ENCODE measurements at places on chromosomes 16 and 17.

DNA sequence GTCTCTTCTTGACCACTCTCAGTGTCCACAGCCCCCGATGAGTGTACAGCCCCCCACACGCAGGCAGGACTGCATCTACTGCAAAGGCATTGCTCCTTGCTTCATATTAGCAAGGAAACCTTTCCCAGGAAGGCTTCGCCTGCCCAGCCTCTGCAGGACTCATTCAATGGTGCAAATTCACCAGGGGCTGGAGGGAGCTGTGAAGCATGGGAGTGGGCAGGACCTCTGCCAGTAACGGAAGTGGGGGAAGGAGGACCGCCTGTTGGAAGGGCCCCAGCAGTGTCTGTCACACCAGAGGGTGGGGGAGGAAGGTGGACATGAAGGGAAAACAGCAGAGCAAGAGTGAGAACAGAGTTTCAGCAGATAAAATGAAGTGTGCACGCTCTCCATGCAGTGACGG is 2.5 kb downstream of the SPATA33 start:
- DNase-seq: no peak

DNA sequence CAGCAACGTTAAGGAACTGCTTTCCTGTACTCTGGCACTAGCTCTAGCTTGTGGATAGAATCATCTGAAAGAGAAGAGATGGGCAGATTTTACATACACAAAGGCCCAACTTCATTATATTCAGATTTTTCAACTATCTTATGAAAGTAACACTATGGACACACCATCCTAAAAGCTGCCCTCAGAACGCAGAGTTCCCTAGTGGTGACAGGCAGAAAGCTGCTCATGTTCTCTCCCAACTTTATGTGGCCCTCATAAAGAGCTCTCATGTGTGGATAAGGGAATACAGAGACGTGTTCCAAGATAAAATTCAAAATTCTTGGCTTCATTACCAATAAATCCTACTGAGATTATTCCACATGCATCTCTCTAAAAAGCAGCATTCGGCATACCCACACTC is 1.5 kb downstream of the CFAP20 start:
- no peak for DNase-seq

DNA sequence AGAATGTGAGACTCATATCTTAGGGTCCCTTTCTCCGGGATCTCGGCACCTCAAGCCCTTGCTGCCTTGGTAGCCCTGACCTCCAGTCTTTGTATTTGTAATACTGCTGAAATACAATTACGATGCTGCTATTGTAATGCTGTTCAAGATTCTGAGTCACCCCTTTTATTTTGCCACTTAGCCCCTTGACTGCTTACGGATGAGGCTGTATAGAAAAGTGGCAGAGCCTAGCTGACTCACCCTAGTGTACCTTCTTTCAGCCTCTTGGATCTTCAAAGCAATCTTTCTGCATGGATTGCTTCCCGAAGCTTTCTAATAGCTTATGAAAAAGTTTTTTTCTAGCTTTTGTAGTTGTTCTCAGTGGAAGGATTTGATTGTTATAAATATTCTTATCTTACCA is 187.9 kb downstream of the KCNJ2 start:
- DNase-seq: peak; percentile 9

DNA sequence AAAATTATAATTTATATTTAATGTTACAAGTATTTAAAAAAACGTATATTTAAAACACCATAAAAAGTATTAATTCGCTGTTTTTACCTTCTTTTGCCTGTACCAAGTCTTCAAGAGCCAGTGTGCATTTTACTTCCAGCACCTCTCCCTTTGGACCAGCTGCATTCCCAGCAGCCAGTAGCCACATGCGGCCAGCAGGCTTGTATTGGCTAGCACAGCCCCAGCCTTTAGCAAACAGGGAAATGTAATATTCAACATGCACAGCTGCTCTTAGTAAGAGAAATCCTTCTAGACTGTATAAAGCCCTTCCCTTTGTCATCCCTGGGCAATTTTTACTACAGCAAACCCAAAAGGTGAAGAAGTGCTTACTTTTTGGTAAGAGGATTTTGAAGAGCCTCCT is 6.6 kb downstream of the DHODH start:
- DNase-seq: no peak

DNA sequence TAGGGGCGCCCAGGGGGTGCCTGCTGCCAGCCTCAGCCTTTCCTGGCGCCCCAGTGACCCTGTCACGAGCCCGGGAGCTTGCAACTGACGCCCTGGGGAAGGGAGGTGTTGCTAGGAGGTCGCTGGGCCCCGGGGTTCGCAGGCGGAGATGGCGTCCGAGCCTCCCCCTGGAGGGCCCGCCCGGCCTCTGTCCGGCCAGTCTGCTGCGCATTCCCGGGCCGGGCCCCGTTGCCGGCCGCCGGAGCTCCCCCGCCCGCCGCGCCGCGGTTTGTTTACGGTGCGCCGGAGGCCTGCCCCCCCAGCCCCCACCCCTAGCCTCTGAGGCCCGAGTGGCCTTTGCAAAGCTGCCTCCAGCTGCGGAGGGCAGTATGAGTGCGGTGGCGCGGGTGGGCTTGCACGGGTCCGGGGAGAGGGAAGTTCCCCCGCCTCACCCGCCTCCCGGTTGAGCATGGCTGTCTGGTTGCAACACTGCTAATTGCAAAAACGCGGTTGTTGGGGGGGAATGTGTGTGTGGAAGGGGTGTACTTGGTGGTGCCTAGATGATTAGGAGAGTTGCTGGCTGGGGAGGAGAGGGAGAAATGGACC is 514 bp downstream of the THRA start:
- peak; percentile 33 for DNase-seq

DNA sequence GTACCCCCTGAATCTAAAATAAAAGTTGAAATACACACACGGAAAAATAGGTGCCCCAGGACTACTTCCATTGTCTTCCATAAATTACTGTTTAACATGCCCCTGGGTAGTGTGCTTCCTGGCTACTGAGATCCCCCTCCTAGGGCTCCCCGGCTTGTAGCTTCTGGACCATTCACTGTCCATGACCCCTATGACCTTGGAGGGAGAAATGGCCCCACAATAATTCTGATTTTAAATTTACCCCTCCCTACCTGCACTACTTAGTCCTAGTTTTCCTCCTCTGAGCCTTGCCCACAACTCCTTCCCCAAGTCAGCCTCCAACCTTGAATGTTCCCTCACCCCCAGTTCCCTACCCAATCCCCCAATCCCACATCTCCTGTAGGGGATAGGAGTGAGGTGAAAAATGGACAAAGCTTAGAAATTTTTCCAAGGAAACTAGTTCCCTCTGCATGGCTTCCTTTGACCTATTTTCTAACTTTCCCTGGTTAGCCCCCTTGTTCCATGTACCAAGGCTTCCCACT is 9.5 kb upstream of the MSL1 start:
- no peak for DNase-seq

GRCh38 chr17:64306850-64307463 is 43.9 kb upstream of the TEX2 start:
- DNase-seq: peak; percentile 91

GRCh38 chr16:88527186-88527936 is 42.8 kb upstream of the ZC3H18 start:
- peak; percentile 61 for DNase-seq

GRCh38 chr17:64938290-64938689 is 19.0 kb upstream of the LRRC37A3 start:
- DNase-seq: no peak

- DNase-seq: peak; percentile 62
These were observed 114.8 kb upstream of the NOL11 start for GRCh38 chr17:67602974-67603373.

GRCh38 chr17:49602783-49603182 is 27.1 kb downstream of the NXPH3 start:
- DNase-seq: no peak

- DNase-seq: no peak
These were observed 53.1 kb downstream of the HS3ST3B1 start for GRCh38 chr17:14353861-14354474.

DNA sequence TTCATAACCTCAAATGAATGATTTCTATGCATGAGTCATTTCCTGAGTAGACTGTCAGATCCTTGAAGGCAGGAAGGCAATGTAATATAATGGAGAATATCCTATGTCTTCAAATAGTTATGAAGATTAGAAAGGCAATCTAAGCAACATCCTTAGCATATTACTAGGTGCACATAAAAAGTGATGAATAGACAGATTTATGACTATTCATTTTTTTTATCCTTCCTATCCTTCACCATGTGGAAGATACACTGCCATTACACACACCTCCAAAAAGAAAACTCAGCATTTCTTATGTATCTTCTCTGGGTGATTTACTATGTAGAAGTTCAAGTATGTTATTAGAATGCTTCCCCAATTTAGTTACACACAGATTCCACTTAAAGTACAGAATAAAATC is 126.4 kb upstream of the MAF start:
- DNase-seq: no peak

DNA sequence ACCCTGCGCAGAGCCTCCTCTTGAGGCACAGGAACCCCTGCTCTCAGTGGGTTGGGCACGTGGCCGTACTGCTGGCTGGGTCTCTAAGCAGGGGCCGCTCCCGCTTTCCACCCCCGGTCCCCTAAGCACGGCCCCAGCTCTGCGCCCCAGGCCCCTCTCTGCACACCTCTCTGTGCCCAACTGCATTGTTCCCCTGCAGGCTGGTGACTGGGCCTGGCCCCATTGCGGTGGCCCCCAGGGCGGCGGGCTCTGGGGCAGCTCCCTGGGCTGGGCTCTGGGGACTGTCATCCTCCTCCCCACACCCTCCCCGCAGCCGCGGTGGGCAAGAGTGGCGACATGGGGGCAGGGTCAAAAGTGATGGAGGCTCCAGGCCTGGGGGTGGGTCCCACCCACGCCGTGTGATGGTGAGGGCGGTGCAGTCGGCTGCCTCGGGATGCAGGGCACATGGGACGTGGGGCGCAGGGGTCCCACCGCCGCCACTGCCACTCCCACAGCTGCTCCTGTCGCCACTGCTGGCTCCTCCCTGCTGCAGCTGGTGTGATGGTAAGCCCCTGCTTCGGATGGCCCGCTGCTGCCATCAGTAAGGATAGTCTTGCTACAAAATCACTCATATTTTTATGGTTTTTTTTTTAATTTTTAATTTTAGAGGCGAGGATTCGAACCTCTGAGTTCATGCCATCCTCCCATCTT is 15.2 kb upstream of the ITGB3 start:
- no peak for DNase-seq

DNA sequence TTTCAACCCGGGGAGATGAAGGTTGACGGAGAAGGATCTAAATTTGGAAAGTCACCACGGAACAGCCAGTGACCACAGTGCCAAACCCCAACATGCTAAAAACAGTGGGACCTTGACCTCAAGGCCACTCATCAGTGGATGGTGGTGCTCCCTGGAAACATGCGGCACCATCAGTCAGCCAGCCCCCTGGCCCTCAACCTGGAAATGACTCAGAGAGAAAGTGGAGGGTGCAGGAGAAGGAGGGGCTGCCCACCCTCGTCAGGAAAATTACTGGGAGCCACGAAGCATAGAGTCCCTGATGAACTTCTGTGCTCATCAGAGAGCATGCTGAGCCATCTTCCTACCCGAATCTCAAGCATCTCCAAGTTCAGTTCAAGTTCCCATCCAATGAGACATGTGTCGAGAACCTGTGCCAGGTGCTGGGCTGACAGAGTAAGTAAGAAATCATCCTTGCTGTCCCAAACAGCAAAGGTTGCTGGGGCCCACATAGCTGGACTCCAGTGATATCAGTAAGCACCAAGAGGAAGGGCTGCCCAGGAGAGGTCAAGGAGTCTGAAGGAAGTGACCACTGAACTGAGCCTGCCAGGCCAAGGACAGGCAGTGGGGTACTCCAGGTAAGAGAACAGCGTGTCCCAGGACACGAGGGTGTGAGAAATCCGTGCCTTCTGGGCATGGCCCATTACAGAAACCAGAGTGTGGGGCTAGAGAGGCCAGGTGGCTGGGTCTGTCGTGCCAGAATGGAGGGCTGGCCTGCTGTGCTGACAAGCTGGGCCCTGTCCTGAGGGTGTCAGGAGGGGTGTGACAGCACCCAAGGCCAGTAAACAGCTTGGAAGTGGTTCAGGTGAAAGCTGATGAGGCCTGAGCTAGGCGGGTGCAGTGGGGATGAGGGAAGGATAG is 5.2 kb downstream of the PECAM1 start:
- DNase-seq: peak; percentile 95

DNA sequence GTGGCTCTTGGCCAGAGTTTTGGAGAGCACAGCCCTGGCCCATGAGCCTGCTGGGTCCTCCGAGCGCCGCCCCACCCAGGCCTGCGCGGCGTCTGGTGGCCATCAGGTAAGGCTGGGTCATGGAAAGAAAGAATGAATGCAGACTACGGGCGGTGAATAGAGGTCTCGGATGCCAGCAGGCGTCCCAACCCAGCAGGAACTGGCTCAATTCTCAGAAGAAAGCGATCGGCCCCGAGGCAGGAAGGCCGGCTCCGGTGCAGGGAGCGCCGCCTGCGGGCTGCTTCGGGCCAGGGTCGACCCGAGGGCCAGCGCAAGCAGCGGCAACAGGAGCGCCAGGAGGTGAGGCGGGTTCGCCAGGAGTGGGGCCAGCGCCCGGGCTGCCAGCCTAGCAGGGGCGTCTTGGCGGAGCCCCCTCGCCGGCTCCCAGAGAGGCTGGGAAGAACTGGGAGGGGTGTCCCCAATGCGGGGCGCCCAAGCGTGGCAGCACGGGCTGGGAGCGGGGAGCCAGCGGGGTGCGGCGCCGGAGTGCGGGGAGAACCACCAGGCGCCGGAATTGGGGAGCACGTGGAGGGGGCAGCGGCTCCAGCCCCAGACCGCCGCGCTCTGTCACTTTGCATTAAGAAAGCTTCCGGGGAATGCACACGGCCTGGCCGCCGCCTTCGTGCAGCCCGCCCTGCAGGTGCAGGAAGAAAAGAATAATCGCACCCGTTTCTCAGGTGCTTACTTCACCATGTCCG is 7.1 kb upstream of the TMC5 start:
- no peak for DNase-seq

DNA sequence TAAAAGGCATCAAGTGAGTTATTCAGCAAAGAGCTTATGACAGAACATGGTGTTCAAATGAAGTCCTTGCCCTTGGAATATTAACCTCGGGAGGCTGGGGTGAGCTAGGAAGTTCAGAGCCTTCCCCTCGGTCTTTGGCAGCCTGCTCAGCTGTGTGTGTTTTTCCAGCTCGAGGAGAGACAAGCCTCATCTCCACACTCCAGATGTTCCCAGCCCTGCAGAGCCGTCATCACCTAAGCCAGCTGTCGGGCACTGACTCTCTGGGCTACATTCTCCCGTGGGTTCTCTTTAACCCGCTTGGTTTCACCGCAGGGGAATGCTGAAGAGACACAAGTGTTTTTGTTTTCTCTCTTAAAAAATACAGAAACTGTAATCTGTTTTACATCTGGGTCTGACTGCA is 47.1 kb downstream of the IRX3 start:
- no peak for DNase-seq

DNA sequence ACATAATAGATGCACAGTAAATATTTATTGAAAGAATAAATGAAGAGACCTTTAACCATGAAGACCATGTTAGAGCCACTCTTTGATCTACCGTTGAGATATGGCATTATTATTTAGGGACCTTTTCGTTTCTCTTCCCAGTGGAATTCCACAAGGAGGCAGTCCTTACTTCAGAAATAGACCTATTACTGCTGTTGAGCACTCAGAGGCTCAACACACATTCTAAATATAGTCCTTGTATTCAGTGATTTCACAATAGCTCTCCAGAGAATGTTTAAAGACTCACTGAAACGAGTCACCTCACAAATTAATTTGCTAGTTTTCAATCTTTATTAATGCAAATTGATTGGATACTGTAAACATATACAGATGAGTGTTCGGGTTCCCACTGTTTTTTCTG is 603.8 kb downstream of the CDH8 start:
- peak; percentile 32 for DNase-seq
